ENCODE measurements at places on chromosomes 7 and 10.

- DNase-seq: no peak
These were observed 74.0 kb upstream of the PODXL start for GRCh38 chr7:131630427-131630826.

GRCh38 chr7:133051066-133051465 is 30.8 kb downstream of the CHCHD3 start:
- peak; percentile 40 for DNase-seq

DNA sequence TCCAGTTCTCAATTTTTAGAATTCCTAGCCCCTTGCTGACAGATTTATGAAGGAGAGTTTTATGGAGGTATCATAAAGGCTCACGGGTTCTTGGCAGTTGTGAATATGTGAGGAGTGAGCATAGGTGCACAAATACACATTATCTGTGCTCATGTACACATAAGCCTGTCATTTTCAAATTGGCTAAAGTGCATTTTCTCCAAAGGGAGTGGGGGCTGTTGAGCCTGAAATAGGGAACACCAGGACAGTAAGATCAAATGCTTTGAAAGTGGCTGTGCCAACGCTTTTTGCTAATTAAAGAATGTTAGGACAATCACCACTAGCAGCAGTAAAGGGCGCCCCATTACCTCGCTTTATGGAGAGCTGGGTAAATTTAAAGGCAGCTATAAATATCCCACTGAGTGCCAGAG is 8.3 kb upstream of the LRRC4 start:
- DNase-seq: no peak

DNA sequence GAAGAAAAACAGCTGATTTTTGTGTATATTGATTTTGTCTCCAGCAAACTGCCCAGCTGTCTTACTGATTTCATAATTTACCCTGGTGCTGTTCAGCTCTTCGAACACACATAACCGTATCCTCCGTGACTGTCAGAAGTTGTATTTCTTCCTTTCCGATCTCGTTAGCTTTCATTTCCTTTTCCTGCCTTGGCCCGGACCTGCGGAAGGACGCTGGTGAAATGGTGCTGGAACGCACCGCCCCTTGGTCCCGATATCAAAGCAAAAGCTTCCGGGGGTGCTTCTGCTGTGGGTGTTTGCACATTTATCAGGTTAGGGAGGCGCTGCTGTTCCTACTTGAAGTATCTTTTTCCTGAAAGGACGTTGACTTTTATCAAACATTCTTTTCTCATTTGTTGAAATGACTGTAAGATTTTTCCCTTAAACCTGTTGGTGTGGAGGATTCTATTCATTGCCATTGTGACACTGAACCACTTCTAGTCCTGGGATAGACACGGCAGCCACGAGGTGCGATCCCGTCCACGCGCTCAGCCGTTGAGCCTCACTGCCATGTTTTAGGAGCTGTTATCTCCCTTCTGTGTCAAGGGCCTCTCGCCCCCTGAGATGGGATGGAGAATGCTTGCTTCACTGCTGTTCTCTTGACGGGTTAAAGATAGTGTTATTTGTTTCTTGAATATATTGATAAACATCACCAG is 72.6 kb downstream of the FOXL3 start:
- no peak for DNase-seq

DNA sequence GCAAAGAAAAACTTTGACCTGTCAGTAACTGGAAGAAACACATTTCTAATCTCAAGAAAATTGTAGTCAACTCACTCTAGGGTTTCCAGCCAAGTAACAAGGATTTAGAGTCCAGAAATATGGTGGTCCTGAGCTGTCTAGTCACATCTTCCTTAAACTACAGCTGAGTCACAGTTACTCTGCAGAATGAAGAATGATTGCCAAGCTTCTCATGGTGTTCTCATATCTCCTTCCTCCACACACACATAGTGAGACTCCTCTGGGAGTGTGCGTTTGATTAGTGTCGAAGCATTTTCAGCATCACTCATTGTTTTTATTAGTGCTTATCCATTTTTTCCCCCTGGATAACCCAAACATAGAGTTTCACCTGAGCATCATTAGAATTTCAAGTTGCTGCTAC is 93.1 kb upstream of the CXCL12 start:
- DNase-seq: no peak

DNA sequence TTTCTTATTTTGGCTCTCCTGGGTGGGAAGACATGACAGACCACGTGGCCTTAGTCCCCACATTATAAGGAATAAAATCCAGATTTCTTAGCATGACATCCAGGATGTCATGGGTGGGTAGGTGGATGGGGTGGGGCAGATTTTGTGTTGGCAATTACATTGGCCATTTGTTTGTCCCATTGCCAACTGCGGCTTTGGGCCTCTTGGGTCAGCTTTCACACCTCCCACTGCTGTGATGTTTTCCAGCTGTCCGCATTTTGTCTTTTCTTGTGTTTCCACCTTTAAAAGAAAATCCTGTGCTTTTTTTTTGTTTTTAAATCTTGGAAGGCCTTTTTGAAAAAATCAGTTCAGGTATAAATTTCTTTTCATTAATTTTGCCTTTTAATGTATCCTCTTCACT is 237.0 kb downstream of the SDK1 start:
- no peak for DNase-seq

DNA sequence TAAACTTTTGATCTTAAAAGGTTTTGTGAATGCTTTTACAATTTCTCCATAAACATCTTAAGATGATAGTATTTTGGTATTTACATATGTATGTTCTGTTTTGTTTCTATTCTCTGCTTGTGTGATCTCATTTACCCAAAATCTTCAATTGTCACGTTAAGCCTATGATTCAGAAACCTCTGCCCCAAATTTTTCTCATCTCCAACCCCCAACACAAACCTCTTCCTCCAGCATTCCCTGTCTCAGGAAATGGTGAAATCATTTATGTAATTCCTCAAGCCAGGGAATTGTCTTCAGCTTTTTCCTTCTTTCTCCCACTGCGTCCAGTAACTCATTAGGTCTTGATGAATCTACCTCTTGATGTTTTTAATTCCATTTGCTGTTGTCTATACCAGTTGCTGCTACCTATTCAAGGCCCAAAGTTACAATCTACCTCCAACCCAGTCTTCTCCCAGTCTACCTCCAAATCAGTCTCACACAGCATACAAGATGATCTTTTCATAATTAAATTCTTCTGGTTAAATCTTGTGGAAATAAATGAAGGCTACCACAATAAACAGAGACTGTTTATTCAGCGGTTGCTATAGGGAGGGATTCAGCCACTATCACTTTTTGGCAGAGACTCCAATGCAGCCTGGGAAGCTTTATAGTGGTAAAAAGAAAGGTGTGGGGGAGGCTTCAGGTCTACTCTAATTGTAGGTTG is 5.8 kb downstream of the CFAP69 start:
- no peak for DNase-seq

GRCh38 chr7:108138911-108139310 is 8.8 kb upstream of the LAMB4 start:
- DNase-seq: no peak

GRCh38 chr10:28558923-28559508 is 26.1 kb downstream of the WAC start:
- no peak for DNase-seq

- no peak for DNase-seq
These were observed 45.7 kb upstream of the ARID5B start for GRCh38 chr10:61855771-61856170.

DNA sequence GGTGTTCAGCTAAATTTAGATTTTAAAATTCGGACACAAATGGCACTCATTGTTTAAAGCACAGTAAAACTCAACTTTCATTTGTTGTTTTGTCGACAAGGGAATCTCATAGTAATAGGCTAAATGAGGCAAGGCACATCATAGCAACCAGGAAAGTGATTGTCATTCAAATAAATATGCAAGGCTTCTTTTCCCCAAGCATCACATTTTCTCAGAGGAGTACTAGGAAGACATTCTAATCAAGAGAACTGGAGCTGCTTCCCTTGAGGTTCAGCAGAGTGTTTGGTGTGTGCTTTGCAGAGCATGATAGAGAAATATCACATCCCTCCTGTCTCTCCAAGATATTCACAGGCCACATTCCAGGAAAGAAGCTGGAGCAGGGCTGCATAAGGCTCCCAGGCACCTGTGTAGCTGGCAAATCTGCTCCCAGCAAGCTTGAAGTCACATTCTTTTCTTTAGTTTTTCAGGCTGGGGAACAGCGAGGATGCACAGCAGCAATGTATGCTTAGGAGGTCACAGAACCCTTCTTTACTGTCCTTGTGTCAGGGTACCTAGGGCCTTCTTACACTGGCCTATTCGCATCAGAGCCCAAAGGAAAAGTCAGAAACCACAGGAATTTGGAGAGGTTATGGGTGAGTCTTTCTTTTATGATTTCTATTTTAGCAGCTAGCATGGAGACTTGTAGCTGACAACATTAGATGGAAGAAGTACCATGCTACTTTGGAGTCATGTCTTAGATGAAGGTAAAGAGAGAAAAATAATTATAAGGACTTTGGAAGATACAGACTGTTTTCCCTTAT is 95.9 kb upstream of the HDAC9 start:
- DNase-seq: no peak

GRCh38 chr10:103466734-103467133 is 8.0 kb upstream of the CALHM1 start:
- no peak for DNase-seq

DNA sequence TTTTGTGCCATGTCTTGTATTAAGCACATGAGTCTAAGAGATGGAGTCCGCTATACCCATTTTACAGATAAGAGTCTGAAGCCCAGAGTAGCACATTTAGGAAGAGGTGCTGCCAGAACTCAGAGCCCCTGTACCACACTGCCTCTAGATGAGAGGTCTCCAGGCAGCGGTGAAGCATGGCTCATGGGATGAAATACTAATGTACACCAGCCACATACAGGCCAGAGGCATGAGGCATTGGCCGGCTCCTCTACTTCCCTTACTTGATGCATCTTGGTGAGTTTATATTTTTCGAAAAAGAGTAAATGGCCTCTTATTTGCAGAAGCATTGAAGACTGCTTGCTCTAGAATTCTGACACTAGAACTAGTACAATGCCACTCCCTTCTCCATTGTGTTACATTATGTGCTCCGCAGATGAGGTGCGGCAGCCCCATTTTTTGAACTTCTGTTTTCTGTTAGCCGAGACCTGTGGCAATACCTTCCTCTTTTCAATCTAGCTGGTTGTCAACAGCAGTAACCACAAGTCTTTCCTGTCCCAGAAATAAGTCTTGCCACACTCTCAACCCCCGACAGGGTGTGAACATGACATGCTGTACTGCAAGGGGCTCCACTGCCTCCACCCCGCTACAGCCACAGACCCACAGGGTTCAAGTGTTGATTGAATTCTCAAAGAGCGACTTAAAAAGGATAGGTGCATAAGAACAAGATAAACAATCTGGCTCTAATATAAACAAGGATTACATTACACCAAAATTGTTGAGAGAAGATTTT is 145.3 kb downstream of the CELF2 start:
- no peak for DNase-seq

GRCh38 chr7:36227223-36227622 is 74.2 kb downstream of the EEPD1 start:
- peak; percentile 49 for DNase-seq

DNA sequence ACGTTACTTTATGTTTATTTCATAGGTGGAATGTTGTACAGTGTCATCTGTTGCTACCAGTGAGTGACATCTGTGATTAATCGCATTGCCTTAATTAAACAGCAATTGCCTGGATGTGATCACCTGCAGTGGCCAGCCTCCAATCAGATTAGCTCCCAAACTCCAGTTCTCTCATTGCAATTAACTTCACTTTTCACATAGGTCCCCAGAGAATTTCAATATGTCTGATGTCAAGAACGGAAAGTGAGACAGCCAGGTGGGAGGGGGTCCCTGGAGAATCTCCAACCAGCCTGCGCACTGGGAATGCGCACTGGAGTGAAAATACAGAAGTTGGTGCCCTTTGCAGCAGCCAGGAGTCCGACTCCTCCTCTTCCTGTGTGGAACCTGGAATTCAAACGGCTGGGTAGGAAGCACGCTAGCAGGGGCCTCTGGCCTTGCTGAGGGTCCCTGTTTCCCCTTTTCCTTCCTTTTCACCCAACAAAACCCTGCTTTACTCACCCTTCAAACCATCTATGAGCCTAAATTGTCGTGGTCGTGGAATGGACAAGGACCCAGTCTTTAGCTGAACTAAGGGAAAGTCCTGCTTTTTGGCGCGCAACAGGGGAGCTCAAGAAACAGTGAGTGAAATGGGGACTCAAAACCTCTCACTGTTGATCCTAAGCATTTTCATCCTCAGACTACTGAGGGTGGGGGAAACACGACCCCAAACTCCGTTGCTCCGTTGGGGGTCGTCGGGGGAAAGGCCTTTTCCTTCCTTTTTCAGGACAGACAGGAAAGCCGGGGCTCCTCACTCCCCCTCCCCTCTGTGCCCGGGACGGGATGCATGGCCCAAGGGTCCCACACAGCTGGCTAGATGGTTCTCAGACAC is 1355.5 kb upstream of the LRRTM3 start:
- peak; percentile 43 for DNase-seq

- peak; percentile 37 for DNase-seq
These were observed 404.2 kb downstream of the THSD7A start for GRCh38 chr7:11427686-11428273.

DNA sequence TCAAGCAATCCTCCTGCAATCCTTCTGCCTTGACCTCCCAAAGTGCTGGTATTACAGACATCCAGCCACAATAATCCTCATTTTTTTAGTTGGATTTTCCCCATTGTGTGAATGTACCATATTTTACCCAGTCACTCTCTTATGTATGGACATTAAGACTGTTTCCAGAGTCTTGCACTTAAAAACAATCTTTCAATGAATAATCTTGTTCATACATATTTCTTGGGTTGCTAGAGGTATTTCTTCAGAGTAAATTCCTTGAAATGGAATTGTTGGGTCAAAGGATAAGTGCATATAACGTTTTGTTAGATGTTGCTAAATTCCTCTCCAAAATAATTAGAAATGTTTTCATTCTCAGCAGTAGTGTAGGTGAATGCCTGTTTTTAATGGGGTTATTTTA is 283.1 kb upstream of the KAT6B start:
- DNase-seq: no peak

GRCh38 chr7:18235819-18236218 is 208.2 kb upstream of the PRPS1L1 start:
- DNase-seq: no peak

- DNase-seq: no peak
These were observed 292.0 kb downstream of the FGFR2 start for GRCh38 chr10:121306159-121306673.

DNA sequence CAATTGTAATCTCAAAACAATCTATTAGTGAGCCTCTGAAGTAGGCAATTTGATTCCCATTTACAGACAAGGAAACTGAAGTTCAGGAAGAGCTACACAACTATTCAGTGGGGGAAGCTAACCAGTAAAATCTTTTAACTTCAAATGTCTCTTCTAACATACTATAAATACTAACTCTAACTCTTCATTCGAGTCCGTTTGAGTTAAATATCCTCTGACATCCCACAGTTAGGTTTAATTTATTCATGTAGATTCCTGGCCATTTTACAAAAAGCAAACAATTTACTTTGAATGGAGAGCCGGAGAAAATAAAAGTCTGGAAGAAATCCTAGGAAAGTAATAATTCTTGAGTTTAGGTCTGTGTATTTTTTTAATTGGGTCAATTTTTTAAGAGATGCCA is 64.7 kb downstream of the HYCC1 start:
- no peak for DNase-seq

DNA sequence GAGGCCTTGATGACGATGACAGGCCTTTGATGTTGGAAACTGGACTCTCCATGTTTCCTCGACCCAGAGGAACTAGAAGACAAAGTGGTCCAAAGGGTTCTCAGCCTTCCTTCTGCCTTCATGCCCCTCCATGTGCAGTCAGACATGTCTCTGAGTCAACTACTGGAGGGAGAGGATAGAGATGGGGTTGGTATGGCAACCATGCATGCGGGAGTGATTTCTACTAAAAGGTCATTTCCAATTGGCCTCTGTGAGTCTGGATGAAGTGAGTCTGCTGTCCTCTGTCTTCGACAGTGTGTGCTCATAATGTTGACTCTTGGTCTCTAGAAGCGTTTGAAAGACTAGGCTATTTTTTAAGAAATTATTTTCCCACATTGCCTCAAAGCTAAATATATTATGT is 29.2 kb downstream of the STK17A start:
- no peak for DNase-seq
